NT2/D1 (cell line): ENCODE measurements at places on chromosomes 3 and 15.

- no peak for DNase-seq
Measured at GRCh38 chr3:164387236-164387635, 691.1 kb downstream of the SI start.

GRCh38 chr3:156764751-156765150 is 61.4 kb upstream of the LEKR1 start:
- no peak for DNase-seq

DNA sequence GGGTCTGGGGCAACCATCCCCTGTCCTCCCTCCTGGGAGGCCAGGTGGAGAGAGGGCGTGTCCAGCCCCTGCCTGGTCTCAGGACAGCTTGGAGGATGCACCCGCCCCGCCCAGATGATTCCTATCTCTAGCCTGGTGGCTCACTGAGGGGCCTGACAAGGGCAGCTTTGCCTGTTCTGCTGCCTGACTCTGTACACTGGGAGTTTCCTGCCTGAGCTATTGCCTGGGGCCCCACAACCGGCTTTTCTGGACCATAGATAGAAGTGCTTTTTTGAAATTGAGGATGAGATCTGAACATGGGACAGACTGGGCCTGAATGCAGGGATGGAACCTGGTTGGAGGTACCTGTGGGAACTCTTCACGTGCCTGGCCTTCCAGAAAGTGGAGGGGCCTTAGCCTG is 751 bp upstream of the PLA2G4E start:
- no peak for DNase-seq

DNA sequence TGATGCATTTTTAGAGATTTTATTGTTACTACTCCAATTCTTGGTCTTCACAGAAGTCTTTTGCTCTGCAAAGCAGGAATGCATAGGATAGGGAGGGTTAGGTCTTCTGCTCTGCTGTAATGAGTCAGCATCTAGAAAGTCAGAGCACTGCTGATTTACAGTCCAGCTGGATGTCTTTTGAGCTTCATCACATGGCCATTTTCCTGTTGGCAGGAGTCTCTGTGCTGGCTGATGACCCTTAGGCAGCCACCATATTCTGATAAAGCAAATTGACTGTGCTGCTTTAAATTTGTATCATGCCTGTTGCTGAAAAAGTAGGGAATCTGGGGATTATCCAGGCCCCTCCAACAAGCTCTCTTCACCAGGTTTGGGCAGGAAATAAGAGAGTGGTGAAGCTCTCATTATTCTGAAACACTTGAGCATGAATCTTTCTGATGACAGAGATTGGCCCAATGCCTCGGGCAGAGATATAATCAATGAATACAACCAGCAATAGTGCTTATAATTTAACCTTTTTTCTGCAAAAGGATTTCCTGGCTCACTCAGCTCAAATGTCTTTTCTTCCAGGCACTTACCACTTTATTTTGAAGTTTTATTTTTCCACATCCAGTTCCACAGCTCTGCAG is 9.7 kb upstream of the CRBN start:
- DNase-seq: no peak

- DNase-seq: no peak
Measured at GRCh38 chr3:41198526-41198925, 779 bp upstream of the CTNNB1 start.

- DNase-seq: no peak
Measured at GRCh38 chr3:115624901-115625300, 1.6 kb downstream of the GAP43 start.

- peak; percentile 86 for DNase-seq
Measured at GRCh38 chr3:149480326-149481017, 6.0 kb downstream of the TM4SF4 start.

DNA sequence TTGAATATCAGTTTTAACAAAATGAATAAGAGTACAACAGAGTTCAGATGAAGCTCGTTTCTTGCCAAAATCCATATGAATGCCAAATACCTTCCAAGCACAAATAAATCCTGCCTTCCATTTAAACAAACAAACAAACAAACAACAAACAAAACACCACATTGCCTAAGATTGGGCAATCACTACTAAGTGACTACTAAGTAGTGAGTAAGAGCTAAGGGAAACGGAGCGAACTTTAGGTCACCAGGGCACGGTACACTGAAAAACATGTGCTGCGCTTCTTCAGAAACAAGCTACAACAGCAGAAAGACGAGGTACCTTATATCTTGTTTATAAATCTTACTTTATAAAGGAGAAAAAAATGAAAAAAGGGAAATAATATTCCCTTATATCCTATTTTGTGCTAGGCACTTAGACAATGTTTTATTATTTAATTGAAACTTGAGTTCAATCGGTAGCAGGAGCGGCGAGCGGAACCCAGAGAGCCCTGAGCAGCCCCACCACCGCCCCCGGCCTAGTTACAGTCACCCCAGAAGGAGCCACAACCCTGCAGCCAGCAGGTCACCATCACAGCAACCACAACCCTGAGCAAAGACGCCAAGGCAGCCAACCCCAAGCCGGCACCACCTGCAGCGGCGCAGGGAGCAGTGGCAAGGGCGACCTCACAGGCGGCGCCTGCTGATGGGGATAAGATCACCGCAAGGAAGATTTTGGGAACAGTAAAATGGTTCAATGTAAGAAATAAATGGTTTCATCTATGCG is 216.9 kb downstream of the ZBTB20 start:
- no peak for DNase-seq

- DNase-seq: no peak
Measured at GRCh38 chr3:38576131-38576525, 73.4 kb downstream of the SCN5A start.

DNA sequence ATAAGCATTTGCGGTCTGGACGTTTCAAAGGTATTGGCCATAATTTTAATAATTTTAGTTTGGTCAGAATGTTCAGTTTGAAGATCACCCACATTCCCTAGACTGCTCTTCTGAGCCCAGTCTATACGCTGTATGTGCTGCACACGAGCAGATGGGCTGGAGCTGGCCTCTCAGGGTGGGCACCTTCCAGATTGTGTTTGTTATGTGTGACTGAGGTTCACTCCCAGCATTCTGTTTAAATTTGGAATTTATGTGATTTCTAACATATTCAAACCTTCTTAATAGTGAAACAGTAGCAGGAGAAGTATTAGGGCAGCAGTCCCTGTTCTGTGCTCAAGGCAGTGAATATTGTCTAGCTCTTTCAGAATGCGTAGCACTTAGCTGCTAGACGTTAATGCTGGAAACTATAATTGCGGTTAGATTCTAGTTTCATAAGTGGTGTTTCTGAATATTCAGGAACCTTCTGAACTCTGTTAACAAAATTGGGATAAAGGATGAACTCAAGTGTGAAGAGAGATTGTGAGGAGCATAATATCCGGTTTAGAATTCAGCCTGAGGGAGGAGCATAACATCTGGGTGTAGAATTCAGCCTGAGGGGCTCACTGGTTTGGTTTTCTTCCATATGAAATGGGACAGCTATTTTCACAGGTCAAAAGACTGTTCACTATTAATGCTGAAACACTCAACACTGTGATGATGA is 68.6 kb upstream of the RPL35A start:
- no peak for DNase-seq

- DNase-seq: no peak
Measured at GRCh38 chr3:119175872-119176756, 2.7 kb downstream of the UPK1B start.

GRCh38 chr15:57370929-57371328 is 5.4 kb upstream of the CGNL1 start:
- DNase-seq: no peak

- DNase-seq: no peak
Measured at GRCh38 chr3:119510690-119511089, 12.3 kb downstream of the TIMMDC1 start.

- DNase-seq: no peak
Measured at GRCh38 chr3:20136231-20136630, 49.8 kb downstream of the SGO1 start.

DNA sequence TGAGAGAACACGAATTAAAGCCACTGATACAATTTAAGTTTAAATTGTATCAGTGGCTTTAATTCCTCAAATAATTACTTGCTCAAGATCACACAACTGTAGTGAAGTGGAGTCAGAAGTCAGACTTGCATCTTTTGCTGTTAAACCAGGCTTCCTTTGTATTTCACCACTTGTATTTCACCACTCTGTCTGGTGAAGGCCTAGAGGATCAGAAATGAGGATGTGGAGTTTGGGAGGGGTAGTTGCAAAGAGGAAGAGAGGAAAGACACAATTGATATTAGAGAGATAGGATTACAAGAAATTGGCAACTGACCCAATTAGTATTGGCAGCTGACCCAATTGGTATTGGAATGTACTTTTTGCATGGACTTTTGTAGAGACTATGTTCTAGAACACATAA is 288.1 kb upstream of the GPR149 start:
- no peak for DNase-seq

GRCh38 chr3:171862993-171863521 is 19.9 kb downstream of the TMEM212 start:
- DNase-seq: no peak

GRCh38 chr3:149501524-149501923 is 27.0 kb downstream of the TM4SF4 start:
- DNase-seq: no peak

DNA sequence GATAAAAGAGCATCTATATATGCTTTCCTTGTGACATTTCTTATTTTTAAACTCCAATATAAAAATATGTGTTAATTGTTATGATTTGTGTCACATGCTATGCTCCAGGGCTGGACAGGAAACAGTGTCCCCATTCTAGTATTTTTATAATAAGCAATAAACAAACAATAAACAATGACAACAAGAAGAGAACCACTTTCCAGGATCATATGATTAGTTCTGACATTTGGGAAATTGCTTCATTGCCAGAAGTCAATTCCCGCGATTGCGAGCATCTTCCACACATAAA is 260.9 kb downstream of the FHIT start:
- DNase-seq: no peak

- DNase-seq: no peak
Measured at GRCh38 chr15:51260202-51260601, 78.2 kb downstream of the CYP19A1 start.

DNA sequence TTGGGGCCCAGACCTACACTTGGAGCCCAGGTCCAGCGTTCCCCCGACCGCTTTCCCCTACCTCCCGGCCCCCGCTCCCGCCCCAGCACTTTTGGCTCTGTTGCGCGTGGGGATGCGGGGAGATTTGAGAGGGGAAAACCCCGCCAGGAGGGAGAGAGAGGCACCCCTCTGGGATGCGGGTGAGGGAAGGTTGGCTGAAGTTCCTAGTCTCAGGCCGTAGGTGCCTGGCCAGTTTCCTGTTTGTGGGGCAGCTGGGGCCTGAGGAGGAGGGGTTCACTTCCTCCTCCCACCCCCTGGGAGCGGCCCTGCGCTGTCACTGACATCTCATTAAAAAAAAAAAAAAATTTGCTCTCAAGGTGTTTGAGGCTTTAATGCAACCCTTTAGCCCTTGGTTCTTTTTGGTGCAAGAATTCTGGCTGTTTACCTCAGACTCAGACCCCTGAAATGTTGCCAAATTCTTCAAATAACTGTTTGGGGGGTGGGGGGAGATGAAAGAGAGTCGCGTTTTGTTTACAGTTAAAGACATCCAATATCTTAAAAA is 2.6 kb downstream of the FAM43A start:
- no peak for DNase-seq

- no peak for DNase-seq
Measured at GRCh38 chr3:57029924-57030323, 30.5 kb upstream of the SPATA12 start.

GRCh38 chr3:110750201-110750600 is 321.4 kb upstream of the NECTIN3 start:
- no peak for DNase-seq

DNA sequence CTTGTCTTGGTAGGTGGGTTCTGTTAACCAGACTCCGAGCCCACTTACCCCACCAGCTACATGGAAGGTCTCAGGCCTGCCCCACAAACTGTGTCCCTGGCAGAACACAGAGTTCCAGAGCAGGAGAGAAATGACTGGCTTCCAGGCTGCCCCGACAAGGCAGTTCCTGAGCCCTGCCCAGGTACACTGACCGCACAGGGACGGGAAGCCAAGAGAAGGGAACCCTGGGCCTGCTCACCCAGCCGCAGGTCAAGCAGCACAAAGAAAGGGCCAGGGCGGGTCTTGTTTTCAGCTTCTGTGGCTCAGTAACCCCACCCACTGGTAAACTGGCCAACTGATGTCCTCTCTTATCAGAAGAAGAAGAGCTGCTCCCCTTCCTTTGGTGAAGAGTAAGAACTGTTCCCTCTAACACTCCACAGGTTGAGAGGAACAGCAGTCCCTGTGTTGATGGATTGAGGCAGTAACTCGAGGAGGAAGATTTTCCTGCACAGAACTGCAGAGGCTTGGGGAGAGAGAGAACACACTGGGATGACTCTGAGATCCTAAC is 68.4 kb downstream of the CRTC3 start:
- no peak for DNase-seq

DNA sequence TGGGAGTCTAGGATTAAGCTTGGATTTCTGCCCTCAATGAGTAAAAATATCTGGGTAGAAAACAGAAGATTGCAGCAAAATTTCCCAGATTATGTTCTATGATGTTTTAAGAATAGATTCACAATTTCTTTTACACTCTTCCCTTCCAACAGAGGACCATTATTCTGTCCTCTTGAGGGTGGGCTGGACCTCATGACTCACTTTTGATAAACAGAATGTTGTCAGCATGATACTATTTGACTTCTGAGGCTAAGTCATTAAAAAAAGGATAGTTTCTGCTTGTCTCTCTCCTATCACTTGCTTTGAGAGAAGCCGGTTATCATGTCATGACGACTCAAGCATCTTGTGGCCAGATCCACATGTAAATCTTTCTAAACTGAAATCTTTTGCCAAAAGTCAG is 396.2 kb upstream of the CDIN1 start:
- no peak for DNase-seq

GRCh38 chr3:11769704-11770476 is 76.8 kb downstream of the TAMM41 start:
- no peak for DNase-seq

GRCh38 chr3:54877730-54878129 is 50.1 kb downstream of the LRTM1 start:
- no peak for DNase-seq

GRCh38 chr3:128075522-128076482 is 23.6 kb downstream of the SEC61A1 start:
- peak; percentile 85 for DNase-seq

GRCh38 chr3:154886437-154886836 is 193.7 kb upstream of the MME start:
- no peak for DNase-seq

DNA sequence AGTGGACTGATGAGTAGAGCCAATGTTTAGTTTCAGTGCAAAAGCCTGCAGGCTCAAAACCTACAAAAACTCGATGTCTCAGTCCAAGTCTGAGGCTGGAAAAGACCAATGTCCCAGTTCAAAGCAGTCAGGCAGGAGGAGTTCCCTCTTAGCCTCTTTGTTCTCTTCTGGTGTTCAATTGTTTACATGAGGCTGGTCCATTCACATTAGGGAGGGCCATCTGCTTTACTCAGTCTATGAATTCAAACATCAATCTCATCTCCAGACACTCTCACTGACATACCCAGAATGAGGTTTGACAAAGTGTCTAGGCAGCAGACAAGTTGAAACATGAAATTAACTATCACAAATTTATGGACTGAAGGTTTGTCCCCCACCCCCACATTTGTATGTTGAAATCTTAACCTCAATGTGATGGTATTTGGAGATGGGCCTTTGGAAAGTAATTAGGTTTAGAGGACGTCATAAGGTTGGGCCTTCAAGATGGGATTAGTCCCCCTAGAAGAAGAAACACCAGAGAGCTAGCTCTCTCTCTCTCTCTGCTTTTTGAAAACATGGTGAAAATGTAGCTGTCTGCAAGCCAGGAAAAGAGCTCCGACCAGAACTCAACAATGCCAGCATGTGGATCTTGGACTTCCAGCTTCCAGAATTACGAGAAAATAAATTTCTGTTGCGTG is 438.5 kb upstream of the RGMA start:
- DNase-seq: no peak

- DNase-seq: no peak
Measured at GRCh38 chr3:101204246-101204645, 116.1 kb downstream of the IMPG2 start.

GRCh38 chr15:87619161-87619960 is 637.2 kb downstream of the NTRK3 start:
- no peak for DNase-seq
